ENCODE measurements at places on chromosomes 12 and 14.

- DNase-seq, result peak; percentile 41
Measured at GRCh38 chr14:91249841-91250616, 5.5 kb upstream of the GPR68 start.

GRCh38 chr12:44979918-44980317 lies 71.0 kb downstream of the DBX2 start:
- no peak for DNase-seq

DNA sequence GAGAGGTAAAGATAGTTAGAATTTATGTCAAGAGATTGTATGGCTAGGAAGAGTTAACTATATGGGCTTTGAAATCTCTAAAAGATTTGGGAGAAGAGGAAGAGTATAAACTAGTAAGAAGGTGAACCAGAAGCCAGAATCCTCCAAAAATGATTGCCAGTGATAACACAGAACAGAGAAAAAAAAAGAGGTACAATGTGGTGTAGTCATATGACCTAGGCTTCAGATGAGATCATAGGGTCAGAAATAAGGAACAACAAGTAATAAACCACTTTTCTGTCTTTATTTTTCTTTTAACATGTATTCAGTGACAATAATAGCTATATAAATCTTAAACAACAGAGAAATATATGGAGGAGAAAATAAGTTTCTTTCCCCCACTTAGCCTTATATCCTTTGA lies 2.0 kb upstream of the NECAP1 start:
- DNase-seq, result no peak

GRCh38 chr14:101197595-101198397 lies 294.3 kb upstream of the RTL1 start:
- DNase-seq, result no peak

DNA sequence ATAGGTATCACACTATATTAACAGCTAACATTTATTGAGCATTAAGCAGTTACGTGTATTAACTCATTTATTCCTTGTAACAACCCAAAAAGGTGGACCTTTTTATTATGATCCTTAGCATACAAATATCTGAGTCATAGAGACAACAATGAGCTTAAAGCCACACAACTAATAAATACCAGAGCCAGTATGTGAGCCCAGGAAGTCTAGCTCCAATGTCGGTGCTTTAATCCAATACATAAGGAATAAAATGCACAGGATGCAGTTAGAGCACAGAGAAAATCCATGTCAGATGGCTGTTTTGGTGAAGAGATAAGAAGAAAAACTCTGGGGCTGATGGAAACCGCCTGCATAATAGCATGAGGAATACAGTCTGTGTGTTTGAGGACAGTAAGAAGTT lies 888.6 kb downstream of the TMTC2 start:
- no peak for DNase-seq

GRCh38 chr14:101899263-101899662 lies 65.1 kb upstream of the DYNC1H1 start:
- no peak for DNase-seq

- no peak for DNase-seq
Measured at GRCh38 chr12:95962222-95962621, 19.1 kb downstream of the AMDHD1 start.

DNA sequence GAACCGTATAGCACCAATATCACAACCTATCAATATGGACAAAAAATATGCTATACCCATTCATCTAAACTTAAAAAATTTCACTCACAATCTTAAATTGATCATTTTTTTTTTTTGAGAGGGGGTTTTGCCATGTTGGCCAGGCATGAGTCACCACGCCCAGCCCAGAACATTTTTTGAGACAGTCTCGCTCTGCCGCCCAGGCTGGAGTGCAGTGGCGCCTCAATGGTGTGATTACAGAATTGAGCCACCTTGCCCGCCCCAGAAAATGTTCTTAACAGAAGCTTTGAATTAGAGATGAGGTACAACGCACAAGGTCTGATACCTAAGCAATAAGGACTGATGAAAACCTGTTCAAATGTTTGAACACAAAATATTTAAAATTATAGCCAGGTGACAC lies 15.8 kb upstream of the ATP5F1B start:
- DNase-seq, result no peak

DNA sequence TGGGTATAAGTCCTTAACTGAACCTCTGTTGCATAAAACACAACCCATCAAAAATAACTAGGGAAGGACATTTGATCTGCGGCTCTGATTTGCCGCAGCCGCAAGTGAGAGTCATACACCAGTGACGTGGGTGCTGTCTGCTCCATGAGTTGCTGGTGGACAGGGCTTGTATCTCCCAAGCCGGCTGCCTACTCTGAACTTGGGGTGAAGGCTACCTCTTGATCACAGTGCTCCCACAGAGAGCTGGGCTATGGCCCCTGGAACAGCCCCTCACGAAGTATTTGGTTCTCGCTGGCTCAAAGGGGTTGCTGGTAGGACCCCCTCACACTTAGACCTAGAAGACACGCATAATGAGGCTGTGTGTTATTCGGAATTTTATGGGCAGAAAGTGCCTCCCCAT lies 118.8 kb downstream of the TMEM132C start:
- DNase-seq, result no peak

GRCh38 chr12:13196130-13196921 lies at the start of gene EMP1:
Gene EMP1, plus strand, starts transcription at chr12:13196726. Its CDS starts 14,785 bp downstream, at chr12:13211511.
- DNase-seq, result peak; percentile 29

DNA sequence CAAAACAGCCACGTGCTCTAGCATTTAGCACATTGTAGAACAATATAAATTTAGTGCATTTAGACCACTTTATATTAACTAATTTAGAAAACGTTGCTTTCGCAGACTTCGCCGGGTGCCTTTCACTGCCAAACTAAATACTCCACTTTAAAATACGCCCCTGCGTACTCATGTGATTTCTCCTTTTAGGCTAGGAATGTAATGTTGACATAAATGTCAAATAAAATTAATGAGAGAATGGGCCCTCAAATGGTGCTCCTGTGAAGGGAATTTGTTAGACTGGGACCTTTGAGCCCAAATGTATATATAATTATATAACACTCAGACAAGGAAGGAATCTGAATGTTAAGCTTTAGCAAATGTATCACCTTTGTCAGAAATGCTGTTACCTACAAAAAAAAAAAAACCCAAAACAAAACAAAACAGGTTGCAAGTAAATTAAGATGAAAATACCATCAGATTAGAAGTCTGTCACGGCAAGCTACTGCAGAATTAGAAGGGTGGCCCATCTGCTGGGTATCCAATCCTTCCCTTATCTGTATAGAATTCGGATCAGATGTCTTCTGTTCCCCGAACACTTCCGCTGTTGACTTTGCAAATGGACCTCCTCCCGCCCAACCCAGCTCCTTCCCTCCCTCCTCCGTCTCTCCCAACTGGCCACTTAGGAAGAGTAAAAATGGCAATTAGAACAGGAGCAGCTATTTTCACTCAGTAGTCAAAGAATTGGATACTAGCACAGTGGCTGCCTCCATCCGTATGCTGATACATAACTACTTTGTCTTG lies 159.3 kb upstream of the FOXN3 start:
- no peak for DNase-seq

GRCh38 chr12:2198005-2198501 lies 145.3 kb downstream of the CACNA1C start:
- no peak for DNase-seq

- no peak for DNase-seq
Measured at GRCh38 chr12:4270831-4271716, 2.5 kb upstream of the CCND2 start.

DNA sequence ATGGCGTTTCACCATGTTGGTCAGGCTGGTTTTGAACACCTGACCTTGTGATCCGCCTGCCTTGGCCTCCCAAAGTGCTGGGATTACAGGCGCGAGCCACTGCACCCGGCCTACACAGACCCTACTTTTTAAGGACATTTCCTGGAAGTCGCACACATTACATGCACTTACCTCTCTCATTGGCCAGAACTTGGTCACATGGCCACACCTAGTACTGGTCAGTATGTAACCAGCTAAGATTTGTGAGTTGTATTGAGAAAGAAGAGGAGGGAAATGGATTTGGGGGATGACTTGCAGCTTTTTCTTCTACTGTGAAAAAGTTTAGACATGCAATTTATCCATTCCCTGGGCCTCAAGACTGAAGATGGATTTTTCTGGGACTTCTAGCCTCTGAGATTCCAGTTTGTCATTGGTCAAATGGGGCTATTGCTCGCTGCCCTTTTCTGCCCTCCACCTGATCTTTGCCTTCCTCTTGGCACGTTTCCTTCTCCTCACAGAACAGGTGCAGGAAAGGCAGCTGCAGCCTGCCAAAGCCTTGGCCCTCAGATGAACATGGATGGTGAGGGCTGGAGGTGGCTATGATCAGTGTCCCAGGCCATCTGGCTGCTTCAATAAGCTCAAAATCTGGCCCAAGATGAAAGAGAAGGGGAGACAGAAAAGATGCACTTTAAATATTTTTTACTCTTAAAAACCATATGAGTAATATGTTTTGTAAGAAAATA lies 7.1 kb upstream of the ZDHHC22 start:
- no peak for DNase-seq

DNA sequence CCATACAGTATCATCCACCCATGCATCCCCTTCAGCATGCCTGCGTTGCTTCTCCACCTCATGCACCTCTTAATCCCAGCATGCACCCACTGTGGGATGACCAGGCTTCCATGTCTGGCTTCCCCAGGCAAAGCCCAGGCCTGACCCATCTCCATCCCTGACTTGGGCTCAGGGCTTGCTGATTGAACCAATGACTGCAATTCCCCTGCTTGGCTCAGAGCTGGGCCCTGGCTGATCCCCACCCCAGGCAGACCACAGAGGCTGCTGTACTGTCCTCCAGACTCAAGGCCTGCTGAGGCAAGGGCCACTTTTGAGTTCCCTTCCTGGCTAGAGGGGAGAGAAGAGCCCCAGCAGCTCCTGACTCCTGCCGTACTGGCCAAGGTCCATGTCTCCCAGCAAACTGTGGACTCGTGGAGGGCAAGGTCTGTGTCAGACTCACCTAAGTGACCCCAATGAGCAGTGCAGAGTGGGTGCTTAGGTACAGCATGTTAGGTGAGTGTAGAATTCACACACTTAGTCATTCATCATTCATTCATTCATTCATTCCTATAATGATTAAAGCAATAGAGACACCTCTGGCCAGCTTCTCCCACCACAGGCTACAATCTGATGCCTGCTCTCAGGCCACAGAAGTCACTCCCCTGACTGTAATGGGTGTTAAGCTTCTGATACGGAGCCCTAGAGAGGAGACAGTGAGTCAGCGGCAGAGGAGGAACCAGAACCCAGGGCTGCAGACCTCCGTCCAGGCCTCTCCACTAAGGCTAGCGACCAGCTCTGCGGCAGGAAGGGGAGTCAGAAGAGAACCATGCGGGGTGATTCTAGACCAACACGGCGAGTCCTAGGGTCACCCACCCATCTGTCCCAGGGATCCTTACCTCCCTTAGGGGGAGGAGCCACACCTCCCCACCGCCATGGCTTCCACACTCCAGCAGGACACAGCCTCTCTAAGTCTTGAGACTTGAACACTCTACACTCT lies 2.9 kb downstream of the BEGAIN start:
- no peak for DNase-seq

- no peak for DNase-seq
Measured at GRCh38 chr12:19440916-19441315, 1.6 kb downstream of the AEBP2 start.

DNA sequence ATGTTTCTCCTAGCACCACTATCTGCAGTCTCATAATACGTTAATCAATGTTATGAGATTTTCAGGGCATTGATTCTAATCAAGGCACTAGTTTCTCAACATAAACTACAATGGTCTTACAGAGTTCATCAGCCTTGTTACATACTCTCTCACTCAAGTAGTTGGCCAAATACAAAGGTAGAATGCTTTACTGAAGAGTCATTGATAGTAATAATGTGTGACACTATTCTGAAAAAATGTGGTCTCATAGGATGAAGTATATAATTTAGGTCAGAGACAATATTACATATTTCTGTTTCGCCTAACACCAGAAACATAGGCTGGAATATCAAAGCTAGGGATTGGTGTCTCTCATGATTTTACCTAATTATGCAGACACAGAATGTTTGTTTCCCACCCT lies 35.2 kb upstream of the MDGA2 start:
- DNase-seq, result no peak

DNA sequence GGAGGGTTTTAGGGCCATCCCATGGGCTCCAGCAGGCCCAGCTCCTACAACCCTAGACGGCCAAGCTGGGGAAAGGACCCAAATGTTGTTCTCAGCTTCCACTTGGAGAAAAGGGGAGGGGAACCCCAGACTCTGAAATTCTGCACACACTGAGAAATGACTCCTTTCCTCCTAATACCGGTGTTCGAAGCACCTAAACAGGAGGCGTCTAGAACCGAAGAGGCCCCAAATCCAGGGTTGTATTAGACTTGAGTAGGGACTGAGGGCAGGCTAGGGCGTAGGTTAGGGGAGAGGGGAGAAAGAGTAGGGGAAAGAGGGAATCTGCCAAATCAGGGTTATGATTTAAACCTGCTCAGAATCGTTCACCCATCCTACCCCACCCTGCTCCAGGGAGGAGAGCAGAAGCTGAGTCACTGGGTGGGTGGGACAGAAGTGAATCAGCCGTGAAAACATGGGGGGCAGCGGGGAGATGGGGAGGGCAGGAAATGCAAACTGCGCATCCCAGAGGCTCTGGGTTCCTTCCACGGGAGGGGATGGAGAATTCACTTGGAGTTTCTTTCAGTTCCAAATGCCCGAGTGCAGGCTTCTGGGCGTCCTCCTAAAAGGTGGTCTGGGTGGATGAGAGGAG lies 1.0 kb downstream of the IGFBP6 start:
- no peak for DNase-seq

- no peak for DNase-seq
Measured at GRCh38 chr12:76300297-76300665, 47.9 kb downstream of the BBS10 start.

- no peak for DNase-seq
Measured at GRCh38 chr12:6546016-6546415, 9.8 kb downstream of the IFFO1 start.

DNA sequence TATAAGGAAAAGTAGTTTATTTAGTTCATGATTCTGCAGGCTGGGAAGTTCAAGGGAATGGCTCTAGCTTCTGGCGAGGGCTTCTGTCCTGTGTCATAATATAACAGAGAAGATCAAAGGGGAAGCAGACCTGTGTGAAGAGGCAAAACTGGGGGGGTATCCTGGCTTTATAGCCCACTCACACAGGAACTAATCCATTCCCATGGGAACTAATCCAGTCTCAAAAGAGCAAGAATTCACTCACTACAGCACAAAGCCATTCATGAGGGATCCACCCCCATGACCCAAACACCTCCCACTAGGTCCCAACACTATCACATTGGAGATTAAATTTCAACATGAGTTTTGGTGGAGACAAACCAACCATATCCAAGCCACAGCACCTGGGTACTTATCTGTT lies 6.9 kb downstream of the ALDH6A1 start:
- no peak for DNase-seq

GRCh38 chr12:27552886-27553560 lies 29.0 kb downstream of the PPFIBP1 start:
- peak; percentile 50 for DNase-seq

DNA sequence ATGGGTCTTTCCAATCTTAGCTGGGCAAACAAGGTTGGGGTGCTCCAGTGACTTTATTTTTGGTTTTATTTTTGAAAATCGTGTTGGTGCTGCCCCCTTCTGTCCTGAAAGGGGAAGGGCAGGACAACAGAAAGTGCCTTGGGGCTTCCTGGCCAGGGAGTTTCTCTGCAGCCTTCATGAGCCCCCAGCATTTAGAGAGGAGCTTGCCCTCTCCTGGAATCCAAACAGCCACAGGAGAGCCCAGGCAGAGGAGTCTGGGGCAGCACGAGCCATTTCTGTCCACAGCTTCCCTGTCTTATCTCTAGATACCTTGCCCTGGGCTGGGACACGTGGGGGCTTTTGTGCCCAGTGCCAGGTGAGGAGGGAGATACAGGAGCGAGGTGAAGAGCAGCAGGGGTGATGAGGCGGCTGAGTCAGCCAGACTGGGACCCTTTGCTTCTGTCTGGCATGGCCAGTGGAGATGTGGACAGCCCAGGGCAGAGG lies 4.4 kb upstream of the C1RL start:
- no peak for DNase-seq
